ENCODE measurements at places on chromosomes 3 and 15. TPM values are rescaled to one million over a fixed set of nuclear protein-coding genes. Genes with fewer than 3 reads are reported as not detected.

Gene MST1R
- 2.0 TPM for polyA plus RNA-seq

Gene GPR149
- polyA plus RNA-seq: not detected

Gene SLC12A1
- 384 TPM for polyA plus RNA-seq

Gene ADAMTSL3
- 4.1 TPM for polyA plus RNA-seq

Gene WDR72
- polyA plus RNA-seq: 94.0 TPM

Gene GOLGA8B
- polyA plus RNA-seq: 38.6 TPM
